NCI-H1930 (cell line): ENCODE measurements at places on chromosomes 5 and 9.
A peak's percentile ranks its signal among the peaks of the same experiment; 100 is the strongest.

DNA sequence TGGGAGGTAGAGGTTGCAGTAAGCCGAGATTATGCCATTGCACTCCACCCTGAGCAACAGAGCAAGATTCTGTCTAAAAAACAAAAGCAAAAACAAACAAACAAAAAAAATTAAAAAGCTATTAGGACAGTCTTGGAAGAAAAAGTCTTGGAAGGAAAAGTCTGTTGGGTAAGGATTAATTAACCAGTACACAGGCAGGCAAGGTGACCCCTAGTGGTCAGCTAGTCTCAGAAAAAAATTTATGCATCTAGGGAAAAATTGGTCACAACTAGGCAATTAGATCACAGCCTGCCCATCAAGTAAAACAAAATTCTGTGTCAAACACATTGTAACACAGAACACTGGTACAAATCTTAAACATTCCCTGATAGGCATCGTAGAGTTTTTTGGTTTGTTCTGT lies 6.7 kb upstream of the ANKRD18B start:
- DNase-seq, result no peak

DNA sequence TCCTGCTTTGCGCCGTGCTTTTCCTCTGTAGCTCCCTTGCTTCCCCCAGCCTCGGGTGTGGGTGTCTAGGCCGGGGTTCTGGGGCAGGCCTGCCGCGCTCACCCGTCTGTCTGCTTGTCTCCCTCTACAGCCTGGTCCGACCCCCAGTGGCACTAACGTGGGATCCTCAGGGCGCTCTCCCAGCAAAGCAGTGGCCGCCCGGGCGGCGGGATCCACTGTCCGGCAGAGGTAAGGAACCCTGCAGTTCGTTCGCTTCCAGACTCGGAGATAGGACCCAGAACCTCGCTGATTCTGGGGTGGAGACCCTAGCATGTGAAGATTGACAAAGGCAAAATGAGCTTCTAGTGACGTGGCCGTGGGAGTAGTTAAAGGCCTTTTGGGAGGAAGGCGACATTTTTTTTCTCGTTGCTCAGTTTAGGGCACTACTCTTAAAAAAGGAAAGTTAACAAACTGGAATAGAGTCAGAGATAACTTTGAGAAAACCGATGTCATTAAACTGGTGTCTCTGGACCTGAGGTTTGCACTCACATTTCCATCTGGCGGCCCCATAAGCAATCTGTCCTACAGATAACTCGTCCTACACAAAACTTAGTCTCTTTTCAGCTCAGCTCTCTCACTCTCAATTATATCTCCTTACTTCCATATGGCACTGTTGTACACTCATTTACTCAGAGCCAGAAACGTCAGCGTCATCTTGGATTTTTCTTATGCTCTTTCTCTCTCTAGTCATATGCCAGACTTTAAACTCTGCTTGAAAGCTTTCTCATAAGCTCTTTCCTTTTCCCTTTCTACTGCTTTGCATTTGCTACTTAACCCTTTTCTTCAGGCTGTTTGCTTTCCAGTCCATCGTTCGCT lies 561 bp downstream of the SEC61B start:
- no peak for DNase-seq

DNA sequence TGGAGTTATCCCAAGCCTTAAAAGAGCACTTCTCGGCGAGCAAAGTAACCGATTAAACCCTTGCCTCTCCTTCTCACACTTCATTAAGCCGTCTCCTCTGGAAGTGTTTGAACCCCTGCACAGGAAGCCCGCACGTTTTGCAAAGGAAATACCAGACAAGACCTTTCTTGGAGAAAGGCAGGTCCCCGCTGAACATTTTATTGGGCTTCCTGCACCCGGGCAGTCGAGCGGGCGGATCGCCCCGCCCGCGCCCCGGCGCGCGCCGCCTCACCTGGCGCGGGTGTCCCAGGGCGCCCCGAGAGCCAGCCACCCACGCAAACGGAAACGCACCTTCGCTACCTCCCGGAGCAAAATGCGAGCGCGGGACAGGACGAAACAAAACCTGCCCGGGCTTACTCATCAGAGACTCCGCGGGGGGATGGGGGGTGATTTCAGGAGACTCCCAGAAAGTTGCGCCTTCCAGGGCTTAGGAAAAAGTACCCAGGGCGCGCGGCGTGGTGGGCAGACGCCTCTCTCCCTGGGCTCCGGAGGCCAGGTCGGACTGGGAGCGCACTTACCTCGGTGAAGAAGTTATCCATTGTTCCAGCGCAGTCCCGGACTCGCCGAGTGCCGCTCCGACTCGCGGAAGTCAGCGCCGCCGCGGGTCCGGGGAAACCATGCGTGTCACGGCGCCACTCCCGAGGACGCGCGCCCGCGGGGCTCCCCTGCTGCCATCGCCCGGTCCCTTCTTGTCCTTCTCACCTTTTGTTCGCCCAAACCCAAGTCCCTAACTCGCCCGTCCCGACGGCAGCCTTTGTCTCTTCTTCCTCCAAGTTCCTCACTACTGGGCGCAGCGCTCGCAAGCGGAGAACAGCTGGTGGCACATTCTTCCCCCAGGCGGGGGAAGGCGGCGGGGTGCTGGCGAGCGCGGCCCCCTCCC lies 598 bp downstream of the MYO10 start:
- peak; percentile 65 for DNase-seq

DNA sequence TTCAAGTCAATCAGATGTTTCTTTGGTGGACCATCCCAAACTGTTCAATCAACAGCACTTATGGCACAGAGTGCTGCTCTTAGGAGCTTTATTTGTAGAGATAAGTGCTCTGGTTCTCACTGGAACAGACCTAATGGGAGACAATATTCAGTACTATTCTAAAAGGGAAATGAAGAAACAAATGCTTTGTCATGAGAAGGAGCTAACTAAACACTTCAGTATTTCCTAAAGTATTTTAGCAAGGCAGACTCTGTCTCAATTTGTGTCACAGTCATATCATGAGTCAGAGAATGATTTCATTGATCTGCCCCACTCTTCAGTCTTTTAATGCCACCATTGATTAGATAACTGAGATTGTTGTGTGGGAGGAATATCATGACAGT lies 175.3 kb downstream of the SLF1 start:
- DNase-seq, result no peak

DNA sequence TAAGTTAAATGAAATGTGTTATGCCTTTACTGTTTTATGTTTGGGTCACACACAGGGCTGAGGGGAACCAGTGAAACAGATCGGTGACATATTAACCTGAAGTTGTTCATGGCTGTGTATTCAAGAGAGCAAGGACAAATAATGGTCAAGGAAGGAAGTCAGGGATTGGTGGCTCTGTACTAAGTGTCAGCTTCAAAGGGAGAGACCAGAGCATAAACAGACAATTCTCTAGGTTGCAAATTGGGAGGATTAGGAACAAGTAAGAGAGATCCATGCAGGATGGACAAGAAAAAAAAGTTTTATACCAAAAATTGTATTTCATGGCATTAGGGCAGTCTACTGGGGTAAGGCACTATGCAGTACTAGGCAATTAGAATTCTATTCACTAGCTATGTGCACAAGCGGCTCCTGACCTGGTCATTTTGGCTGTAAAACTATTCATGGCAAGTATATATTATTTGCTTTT lies 156.3 kb downstream of the PLPPR1 start:
- no peak for DNase-seq
